ENCODE measurements at places on chromosomes 12 and 14. TPM values are rescaled to one million over a fixed set of nuclear protein-coding genes. Genes with fewer than 3 reads are reported as not detected.
A peak's percentile ranks its signal among the peaks of the same experiment; 100 is the strongest.

DNA sequence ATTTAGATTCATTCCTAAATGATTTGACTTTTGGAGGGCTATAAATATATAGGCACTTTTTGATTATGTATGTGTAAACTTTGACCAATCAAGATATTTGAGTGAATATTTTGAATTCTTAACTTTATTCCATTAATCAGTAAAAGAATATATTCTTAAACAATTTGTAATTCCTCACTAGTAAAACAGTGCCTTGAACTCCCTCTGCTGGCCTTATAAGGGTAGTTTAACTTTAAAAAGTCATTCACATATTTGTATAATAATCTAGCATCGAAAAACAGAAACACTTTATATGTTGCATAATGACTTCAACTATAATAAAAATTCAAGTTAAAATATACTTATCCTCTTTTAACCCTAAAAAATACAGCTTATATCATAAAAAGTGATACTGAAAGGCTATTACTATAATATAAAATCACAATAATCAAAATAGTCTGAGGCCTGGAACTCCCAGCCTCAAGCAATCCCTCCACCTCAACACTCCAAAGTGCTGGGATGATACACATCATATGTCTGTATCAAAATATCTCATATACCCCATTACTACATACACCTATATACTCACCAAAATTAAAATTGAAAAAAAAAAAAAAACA lies 31.2 kb downstream of the CCDC59 start:
- peak; percentile 12 for DNase-seq

DNA sequence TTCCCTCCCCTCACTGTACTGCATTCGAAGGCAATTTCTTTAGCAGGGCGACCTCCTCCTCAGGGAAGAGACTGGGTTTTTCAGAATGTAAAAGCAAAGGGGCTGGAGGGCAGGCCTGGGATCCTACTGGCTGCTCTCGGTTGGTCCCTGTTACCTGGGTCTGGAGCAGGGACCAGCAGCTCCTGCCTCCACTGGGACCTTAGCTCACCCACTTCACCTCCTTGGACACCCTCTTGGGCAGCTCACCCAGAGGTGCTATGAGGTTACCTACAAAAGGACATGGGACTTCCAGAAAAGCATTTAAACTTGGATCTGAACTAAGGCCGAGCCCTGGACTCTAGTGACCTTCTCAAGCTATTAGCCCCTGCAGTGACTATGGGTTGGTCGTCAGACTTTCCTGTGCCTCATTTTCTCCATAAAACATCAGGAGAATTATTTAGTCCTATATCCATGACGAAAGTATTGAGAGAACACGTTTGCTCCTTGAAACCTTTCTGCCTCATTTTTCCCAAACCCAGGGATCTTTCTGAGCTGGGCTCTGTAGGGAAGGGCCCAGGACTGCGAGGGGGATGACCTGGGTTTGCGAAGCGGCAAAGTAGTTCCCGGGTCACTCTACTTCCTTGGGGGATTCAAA lies 65.0 kb downstream of the FBXL14 start:
- no peak for DNase-seq

DNA sequence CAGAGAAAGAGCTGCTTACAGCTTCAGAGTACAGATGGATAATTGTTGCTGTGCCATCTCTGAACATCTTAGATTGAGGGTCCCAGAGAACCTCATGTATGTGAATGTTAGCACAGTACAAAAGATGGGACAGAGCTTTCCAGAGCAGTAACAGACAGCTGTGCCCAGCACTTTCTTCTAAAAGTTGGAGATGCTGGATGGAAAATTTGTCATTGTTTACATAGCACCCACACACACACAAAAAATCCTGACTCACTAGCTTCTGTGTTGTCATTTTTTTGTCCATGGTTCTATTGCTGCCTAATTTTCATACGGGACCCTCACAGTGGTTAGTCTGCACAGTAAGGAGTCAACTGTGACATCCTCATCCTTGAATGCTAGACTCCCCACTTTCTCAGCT lies 374.7 kb downstream of the DIO2 start:
- DNase-seq = no peak

DNA sequence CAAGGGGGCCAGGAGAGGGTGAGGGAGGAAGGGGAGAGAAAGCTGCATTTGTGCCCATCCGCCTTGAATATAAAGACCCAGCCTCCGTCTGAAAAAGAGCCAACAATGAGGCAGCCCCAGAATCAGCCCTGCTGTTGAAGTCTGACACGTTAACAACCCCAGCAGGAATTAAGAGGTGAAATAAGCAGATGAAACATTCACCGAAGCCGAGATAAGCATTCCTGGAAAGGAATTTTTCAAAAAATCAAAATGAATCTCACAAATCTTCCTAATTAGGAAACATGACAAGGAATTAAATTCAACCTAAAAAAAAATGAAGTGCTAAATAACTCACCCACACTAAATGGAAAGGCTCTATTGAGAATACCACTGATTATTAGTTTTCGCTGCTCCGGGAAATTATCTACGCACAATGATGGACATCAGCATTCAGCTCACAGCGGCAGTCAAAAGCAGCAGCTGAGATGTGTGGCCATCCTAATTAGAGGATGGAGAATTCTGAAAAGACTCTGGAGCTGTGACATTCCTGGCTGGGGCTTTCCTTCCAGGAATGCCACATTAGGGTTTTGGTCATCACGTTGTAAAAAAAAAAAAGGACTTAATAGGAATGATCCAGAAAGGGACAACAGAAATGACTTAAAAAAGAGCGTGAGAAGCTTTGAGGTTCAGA lies 8.2 kb upstream of the PARP11 start:
- DNase-seq = no peak

GRCh38 chr14:105485739-105486162 lies 935 bp upstream of the CRIP1 start:
- DNase-seq = no peak

DNA sequence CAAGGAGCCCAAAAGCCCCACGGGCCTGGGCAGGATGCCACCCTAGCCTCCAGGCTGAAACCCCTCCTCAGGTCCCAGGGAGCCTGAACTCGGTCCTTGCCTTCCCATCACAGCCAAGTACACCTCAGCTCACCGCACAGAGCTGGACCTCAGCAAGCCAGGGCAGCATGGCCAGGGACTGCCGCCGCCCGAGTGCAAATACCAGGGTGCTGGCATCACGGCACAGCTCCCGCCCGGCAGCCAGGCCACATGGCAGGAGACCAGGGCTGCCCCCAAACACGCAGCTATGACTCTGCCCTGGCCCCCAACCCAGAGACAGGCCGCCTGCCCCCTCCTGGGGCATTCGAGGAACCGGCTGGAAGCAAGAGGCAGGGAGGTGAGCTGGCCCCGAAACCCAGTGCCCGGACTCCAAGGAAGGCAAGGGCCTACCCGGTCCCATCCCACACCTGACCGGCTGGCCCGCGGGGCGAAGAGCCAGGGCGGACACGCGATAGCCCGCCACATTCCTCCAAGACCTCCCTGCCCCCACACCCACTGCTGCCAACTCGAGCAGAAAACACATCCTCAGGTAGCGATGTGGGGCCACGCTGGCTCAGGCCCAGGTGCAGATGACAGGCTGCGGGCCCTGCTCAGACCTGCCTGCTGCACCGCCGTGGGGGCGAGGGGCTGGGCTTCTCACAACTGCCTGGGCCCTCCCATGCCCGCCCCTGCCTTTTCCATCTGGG lies 2.7 kb downstream of the JAG2 start:
- DNase-seq = peak; percentile 30

DNA sequence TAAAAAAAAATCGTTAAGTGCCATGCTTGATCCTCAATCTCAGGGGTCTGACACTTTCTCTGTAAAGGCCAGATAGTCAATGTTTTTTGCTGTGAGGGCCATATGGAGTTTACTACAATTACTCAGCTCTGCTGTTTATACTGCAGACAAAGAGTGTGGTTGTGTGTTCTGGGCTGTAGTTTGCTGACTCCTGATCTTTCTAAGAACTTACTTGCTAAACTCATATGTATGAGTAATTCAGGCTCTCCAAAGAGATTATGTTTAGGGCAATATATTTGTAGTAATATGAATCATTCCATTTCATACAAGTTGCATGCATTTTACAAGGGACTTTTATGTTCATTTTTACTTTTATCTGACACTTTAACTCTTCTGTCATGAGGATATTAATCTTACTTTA lies 188.2 kb downstream of the TMTC2 start:
- DNase-seq = peak; percentile 86

GRCh38 chr14:102272392-102272791 lies 32.6 kb downstream of the MOK start:
- no peak for DNase-seq

DNA sequence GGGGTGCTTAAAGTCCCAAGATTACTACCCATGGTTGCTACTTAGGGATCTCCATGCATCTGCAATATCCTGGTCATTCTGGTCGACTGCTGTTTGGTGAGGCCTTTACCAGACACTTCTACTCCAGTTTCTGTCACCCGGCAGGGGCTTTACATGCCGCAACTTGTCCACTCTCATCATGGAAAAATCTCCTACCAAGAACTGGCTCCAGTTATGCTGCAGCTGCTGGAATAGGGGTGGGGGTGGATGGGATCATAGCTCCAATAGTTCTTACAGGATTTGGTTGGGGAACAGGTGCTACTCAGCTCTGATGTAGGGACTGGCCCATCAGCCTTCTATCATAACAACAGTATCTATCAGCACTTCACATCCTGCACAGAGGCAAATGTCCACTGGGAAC lies 51.6 kb downstream of the SPTB start:
- DNase-seq = no peak

- DNase-seq = no peak
These were observed 100.7 kb upstream of the ATF7IP start for GRCh38 chr12:14264778-14265177.

- peak; percentile 68 for DNase-seq
These were observed 23.3 kb upstream of the EEA1 start for GRCh38 chr12:92952394-92952793.

DNA sequence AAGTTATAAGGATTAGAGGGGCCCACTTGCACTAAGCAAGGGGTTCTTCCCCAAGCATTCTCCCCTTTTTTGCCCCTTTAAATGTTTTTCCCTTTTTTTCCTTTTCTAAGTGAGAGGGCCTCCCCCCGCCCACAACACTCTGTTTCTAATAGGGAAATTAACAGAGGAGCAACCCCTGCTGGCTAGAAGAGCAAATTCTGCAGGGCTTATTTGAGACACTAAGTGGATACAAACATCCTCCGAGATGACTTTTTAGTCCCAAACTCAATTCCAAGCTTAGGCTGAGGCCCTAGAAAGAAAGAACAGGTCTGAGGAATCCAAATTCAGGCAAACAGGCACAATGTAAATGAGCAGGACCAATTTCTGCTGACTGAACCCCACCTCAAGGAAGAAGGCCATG lies 138.9 kb downstream of the GPR65 start:
- DNase-seq = no peak

DNA sequence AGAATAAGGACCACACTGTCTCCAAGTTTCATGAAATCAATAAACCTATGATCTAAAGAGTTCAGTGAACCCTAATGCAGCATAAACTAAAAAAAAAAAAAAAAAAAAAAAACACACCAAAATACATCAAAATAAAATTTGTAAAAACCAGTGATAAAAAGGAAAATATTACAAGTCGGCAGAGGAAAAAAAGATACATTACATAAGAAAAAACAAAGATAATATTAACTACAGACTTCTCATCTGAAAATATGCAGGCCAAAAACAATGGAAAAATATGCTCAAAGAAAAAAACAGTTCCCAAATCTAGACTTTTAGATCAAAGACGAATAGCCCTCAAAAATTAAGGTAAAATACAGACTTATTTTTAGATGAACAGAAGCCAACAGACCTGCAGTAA lies 27.6 kb downstream of the MED13L start:
- no peak for DNase-seq

DNA sequence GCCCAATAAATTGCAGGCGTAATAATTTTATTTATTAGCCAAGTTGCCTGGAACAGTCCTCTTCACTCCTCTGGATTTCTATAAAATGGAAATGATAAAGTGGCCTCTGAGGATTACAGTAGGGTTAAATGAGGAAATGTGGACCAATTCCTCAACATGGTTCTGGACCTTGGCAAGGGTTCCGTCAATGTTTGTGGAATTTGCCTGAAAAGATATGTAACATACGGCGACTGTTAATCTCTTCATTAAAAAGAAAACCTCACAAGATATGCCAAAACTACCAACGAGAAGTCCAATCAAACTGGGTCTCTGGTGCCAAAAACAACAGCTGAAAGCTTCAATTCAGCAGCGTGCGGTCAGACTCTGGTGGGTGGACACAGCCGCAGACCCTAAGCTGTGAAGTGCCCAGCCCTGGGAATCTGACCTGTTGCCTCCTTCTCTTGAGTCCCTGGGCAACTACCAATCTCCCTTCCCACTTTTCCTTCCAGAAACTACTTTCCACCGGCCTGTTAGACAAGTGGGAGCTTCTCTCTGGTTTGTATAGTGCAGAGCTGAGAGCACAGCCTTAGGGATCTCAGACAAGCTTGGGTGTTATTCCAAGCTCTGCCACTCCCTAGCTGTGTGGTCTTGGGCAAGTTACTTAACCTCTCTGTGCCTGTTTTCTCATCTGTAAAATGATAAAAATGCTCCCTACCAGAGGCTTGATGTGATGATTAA lies 190.5 kb upstream of the GSC start:
- DNase-seq = no peak

- peak; percentile 9 for DNase-seq
These were observed 239.1 kb downstream of the SSPN start for GRCh38 chr12:26434299-26435068.

- DNase-seq = no peak
These were observed 224.9 kb upstream of the SLC16A7 start for GRCh38 chr12:59370933-59371332.

- DNase-seq = no peak
These were observed 97.2 kb upstream of the TMEM260 start for GRCh38 chr14:56482310-56482911.

Gene TPPP2
- total RNA-seq = not detected

Gene SYT10
- 5.8 TPM for total RNA-seq

Gene SLC35F4
- 1.2 TPM for total RNA-seq

Gene PHC1
- 59.7 TPM for total RNA-seq

Gene MYF5
- 7.5 TPM for total RNA-seq

Gene TRAFD1
- 22.4 TPM for total RNA-seq

Gene GZMB
- 0.96 TPM for total RNA-seq
